ENCODE measurements at places on chromosomes 2 and 18. TPM values are rescaled to one million over a fixed set of nuclear protein-coding genes. Genes with fewer than 3 reads are reported as not detected.

The ANKRD36 gene
- polyA plus RNA-seq = 9.4 TPM

The OR6B2 gene
- polyA plus RNA-seq = not detected

The CROCC2 gene
- polyA plus RNA-seq = not detected

The EVA1A gene
- polyA plus RNA-seq = not detected

The TMEM247 gene
- polyA plus RNA-seq = not detected

The ANTXR1 gene
- not detected for polyA plus RNA-seq

The C2orf81 gene
- 5.6 TPM for polyA plus RNA-seq

The TUBA4B gene
- not detected for polyA plus RNA-seq

The SP5 gene
- polyA plus RNA-seq = not detected

The KCNIP3 gene
- not detected for polyA plus RNA-seq

The CD28 gene
- polyA plus RNA-seq = 1.3 TPM

The DYTN gene
- not detected for polyA plus RNA-seq

The GKN1 gene
- not detected for polyA plus RNA-seq

The CLEC4F gene
- not detected for polyA plus RNA-seq

The GNLY gene
- polyA plus RNA-seq = 64.8 TPM

The ANKRD30B gene
- polyA plus RNA-seq = not detected

The ALPG gene
- polyA plus RNA-seq = not detected

The TOGARAM2 gene
- 0.28 TPM for polyA plus RNA-seq

The OXER1 gene
- polyA plus RNA-seq = 0.63 TPM

The GFPT1 gene
- 6.4 TPM for polyA plus RNA-seq
